ENCODE measurements at places on chromosomes 11 and 22.

- H3K27me3 ChIP-seq, result peaks cover 3% of the 10 kb centered on the region
- DNase-seq, result peak; percentile 13
- H3K4me3 ChIP-seq, result no peak overlapping the region
- no peaks in the 10 kb centered on the region for H3K4me1 ChIP-seq
Measured at GRCh38 chr11:125281831-125282595, 117.5 kb downstream of the PKNOX2 start.

GRCh38 chr11:78990261-78990660 lies 415.6 kb upstream of the NARS2 start:
- H3K4me3 ChIP-seq, result no peak overlapping the region
- no peaks in the 10 kb centered on the region for H3K36me3 ChIP-seq
- H3K27ac ChIP-seq, result no peak overlapping the region
- H3K27me3 ChIP-seq, result peaks cover 16% of the 10 kb centered on the region
- no peaks in the 10 kb centered on the region for H3K4me1 ChIP-seq

- no peak overlapping the region for H3K4me3 ChIP-seq
- H3K27ac ChIP-seq, result no peak overlapping the region
- no peaks in the 10 kb centered on the region for H3K27me3 ChIP-seq
Measured at GRCh38 chr11:104738918-104739317, 159.3 kb downstream of the CASP12 start.

GRCh38 chr22:29484642-29485041 lies 4.6 kb downstream of the NEFH start:
- peaks cover 6% of the 10 kb centered on the region for H3K4me1 ChIP-seq
- no peaks in the 10 kb centered on the region for H3K36me3 ChIP-seq
- H3K27me3 ChIP-seq, result peaks cover 13% of the 10 kb centered on the region

GRCh38 chr11:127709960-127710359 lies 709.4 kb upstream of the KIRREL3 start:
- H3K36me3 ChIP-seq, result no peaks in the 10 kb centered on the region
- no peaks in the 10 kb centered on the region for H3K4me1 ChIP-seq
- no peak for DNase-seq
- peaks cover 6% of the 10 kb centered on the region for H3K27me3 ChIP-seq

- DNase-seq, result no peak
- H3K27me3 ChIP-seq, result peaks cover 18% of the 10 kb centered on the region
- no peak overlapping the region for H3K27ac ChIP-seq
- no peak overlapping the region for H3K4me3 ChIP-seq
- H3K36me3 ChIP-seq, result no peaks in the 10 kb centered on the region
Measured at GRCh38 chr11:18844753-18845367, 53.3 kb upstream of the PTPN5 start.

GRCh38 chr11:12512826-12513395 lies 135.5 kb downstream of the PARVA start:
- no peak overlapping the region for H3K27ac ChIP-seq
- H3K4me1 ChIP-seq, result no peaks in the 10 kb centered on the region
- no peaks in the 10 kb centered on the region for H3K36me3 ChIP-seq

GRCh38 chr22:50628543-50629134 lies 687 bp upstream of the ARSA start:
- H3K4me1 ChIP-seq, result peaks cover 14% of the 10 kb centered on the region
- no peak for DNase-seq
- H3K27me3 ChIP-seq, result no peaks in the 10 kb centered on the region
- H3K4me3 ChIP-seq, result peak overlapping the region; percentile 76

DNA sequence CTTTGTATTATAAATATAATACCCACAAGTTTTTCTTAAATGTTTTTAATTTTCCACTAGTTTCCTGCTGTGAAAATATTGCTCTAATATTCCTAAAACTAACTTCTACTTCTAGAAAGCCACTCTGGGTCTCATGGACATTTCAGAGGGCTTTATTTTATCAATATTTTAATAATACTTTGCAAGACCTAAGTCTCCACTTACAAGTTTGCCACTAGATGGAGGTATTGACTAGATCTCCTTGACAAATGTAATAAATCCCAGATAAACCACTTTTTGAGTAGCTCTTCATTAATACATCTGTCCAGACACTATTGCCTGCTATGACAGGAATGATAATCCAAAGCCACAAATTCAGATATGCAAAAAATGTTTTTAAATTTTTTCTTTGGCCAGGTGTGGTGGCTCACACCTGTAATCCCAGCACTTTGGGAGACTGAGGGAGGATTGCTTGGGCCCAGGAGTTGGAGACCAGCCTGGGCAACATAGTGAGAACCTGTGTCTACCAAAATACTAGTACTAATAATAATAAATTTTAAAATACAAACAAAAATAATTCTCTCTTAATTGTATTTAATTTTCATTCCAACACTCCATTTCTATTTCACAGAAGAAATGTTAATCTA lies 3.5 kb upstream of the ACAT1 start:
- no peaks in the 10 kb centered on the region for H3K27me3 ChIP-seq
- no peak overlapping the region for H3K4me3 ChIP-seq
- H3K36me3 ChIP-seq, result peaks cover 2% of the 10 kb centered on the region
- H3K4me1 ChIP-seq, result peaks cover 19% of the 10 kb centered on the region

DNA sequence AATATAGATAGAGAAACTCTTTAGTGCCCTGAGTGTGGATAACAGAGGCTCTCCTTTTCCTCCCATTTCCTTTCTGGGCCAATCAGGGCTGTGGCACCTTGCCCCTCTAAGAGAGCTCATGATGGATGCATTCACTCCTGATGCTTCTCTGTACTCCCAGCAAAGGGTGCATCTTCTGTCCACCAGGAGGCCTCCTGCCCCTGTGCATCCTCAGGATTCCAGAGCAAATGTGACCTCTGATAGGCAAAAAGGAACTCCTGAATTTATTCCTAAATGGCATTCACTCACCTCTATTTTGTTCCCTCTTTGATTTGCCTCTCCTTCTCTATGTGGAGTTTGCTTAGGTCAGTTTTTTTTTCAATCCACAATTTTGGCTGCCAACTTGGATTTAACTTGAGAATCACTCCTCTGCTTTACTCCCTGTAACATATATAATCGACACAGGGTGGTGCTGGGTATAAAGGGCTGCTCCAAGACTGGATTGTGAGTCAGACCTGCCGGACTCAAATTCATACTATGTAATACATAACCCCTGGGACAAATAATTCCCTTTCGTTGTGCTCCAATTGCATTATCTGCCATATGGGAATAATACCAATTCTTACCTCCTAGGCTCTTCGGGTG lies 1.1 kb upstream of the MRGPRX4 start:
- H3K4me1 ChIP-seq, result no peaks in the 10 kb centered on the region
- peaks cover 15% of the 10 kb centered on the region for H3K27me3 ChIP-seq
- H3K4me3 ChIP-seq, result no peak overlapping the region
- no peak overlapping the region for H3K27ac ChIP-seq
- peak; percentile 21 for DNase-seq

GRCh38 chr11:110026858-110027626 lies 66.2 kb upstream of the ZC3H12C start:
- H3K4me3 ChIP-seq, result no peak overlapping the region
- H3K36me3 ChIP-seq, result no peaks in the 10 kb centered on the region
- H3K27ac ChIP-seq, result no peak overlapping the region
- no peaks in the 10 kb centered on the region for H3K4me1 ChIP-seq
- no peak for DNase-seq
- H3K27me3 ChIP-seq, result peaks cover 4% of the 10 kb centered on the region

DNA sequence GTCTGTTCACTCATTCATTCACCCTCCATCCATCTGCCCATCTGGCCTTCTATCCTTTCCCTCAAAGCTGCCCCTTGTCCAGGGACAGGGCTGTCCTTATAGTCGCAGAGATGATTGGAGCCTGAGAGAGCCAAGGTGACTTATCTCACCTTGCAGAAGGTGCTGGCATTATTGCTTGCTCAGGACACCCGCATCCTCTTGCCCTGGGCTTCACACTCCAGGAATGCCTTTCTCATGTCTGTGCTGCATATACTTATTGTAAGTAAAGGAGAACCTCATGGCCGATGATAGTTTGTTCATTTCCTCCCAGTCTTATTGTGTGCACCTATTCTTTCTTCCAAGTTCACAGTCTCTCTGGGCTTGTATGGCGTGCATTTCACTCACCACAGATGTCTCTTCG lies 49.1 kb upstream of the CCDC188 start:
- no peak overlapping the region for H3K4me3 ChIP-seq
- no peaks in the 10 kb centered on the region for H3K4me1 ChIP-seq
- H3K27me3 ChIP-seq, result no peaks in the 10 kb centered on the region
- no peak for DNase-seq

DNA sequence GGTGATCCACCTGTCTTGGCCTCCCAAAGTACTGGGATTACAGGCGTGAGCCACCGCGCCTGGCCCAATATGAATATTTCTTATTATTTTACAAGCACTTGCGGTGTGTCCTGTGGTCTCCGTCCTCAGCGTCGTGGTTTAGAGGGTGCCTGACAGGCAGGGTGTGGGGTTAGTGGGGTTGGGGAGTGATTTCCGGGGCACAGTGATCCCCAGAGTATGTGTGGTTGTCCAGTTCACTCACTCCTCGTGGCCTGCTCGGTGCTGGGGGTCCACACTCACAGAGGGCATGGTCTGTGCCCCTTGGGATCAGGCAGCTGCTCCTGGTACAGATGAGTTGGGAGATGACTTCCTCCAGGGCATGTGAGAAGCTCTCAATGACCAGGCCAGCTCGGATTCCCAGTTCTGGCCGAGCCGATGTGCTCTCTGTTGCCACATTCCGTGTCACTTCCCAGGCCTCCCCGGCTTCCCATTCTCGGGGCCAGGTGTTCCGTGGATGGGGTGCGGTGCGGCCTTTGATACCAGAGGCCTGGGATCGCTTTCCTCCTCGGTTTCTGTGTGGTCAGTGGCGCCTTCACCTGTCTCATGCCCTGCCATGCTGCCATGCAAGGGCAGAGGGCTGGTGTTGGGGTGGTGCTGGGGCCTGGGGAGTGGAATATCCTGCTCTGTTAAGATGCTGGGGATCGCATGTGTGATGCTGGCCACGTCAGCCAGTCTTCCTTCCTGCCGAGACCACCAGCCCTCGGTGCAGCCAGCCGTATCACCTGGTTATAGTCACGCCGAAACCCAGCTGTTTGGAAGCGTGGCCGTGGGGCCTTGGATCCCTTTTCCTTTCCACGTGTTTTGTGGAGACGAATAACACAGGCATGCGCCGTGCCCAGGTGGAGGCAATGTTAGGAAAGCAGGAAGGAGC lies 39.6 kb downstream of the PARVB start:
- H3K27me3 ChIP-seq, result peaks cover 2% of the 10 kb centered on the region
- DNase-seq, result no peak
- no peak overlapping the region for H3K4me3 ChIP-seq
- H3K4me1 ChIP-seq, result peaks cover 4% of the 10 kb centered on the region

- H3K4me1 ChIP-seq, result no peaks in the 10 kb centered on the region
- DNase-seq, result no peak
- H3K27ac ChIP-seq, result no peak overlapping the region
- no peaks in the 10 kb centered on the region for H3K36me3 ChIP-seq
Measured at GRCh38 chr11:45577752-45578151, 87.7 kb downstream of the CHST1 start.

DNA sequence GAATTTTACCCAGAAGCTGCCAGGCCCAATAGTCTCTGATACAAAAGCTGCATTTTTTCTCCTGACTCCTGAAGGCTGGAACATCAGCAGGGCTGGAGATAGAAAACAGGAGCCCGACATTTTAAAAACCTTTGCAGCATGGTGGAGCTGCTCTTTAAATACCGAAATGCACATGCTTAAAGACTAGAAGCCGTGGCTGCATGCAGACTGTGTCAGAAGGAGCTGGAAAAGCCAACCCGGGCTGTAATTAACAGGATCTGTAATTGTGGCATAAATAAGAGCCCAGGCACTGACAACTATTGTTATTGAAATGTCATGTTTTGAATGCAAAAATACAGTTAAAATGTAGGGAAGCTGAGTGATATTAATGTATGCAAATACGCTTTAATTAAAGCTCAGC lies 304.9 kb upstream of the PLET1 start:
- no peaks in the 10 kb centered on the region for H3K4me1 ChIP-seq
- no peak for DNase-seq
- H3K27me3 ChIP-seq, result peaks cover 2% of the 10 kb centered on the region
- no peak overlapping the region for H3K27ac ChIP-seq
- H3K36me3 ChIP-seq, result no peaks in the 10 kb centered on the region
- no peak overlapping the region for H3K4me3 ChIP-seq

GRCh38 chr11:28529540-28530410 lies 421.6 kb downstream of the METTL15 start:
- H3K4me1 ChIP-seq, result no peaks in the 10 kb centered on the region
- H3K27ac ChIP-seq, result no peak overlapping the region
- DNase-seq, result no peak

GRCh38 chr11:1573077-1573902 lies 1.2 kb upstream of the DUSP8 start:
- peaks cover 9% of the 10 kb centered on the region for H3K4me1 ChIP-seq
- peaks cover 2% of the 10 kb centered on the region for H3K27me3 ChIP-seq
- H3K27ac ChIP-seq, result no peak overlapping the region
- H3K36me3 ChIP-seq, result no peaks in the 10 kb centered on the region

- no peaks in the 10 kb centered on the region for H3K4me1 ChIP-seq
- no peak overlapping the region for H3K4me3 ChIP-seq
- peaks cover 15% of the 10 kb centered on the region for H3K27me3 ChIP-seq
- no peaks in the 10 kb centered on the region for H3K36me3 ChIP-seq
Measured at GRCh38 chr22:48849963-48850657, 977.6 kb downstream of the BRD1 start.

GRCh38 chr11:101401245-101401644 lies 182.6 kb downstream of the TRPC6 start:
- no peak for DNase-seq
- H3K27ac ChIP-seq, result no peak overlapping the region
- H3K27me3 ChIP-seq, result no peaks in the 10 kb centered on the region

- H3K4me3 ChIP-seq, result no peak overlapping the region
- peak; percentile 30 for DNase-seq
- no peaks in the 10 kb centered on the region for H3K27me3 ChIP-seq
- no peaks in the 10 kb centered on the region for H3K4me1 ChIP-seq
Measured at GRCh38 chr11:37946155-37946766, 1348.2 kb upstream of the RAG2 start.

GRCh38 chr11:16975906-16976305 lies 38.3 kb downstream of the PLEKHA7 start:
- H3K27me3 ChIP-seq, result no peaks in the 10 kb centered on the region
- no peak for DNase-seq
- H3K27ac ChIP-seq, result no peak overlapping the region
- no peaks in the 10 kb centered on the region for H3K36me3 ChIP-seq

DNA sequence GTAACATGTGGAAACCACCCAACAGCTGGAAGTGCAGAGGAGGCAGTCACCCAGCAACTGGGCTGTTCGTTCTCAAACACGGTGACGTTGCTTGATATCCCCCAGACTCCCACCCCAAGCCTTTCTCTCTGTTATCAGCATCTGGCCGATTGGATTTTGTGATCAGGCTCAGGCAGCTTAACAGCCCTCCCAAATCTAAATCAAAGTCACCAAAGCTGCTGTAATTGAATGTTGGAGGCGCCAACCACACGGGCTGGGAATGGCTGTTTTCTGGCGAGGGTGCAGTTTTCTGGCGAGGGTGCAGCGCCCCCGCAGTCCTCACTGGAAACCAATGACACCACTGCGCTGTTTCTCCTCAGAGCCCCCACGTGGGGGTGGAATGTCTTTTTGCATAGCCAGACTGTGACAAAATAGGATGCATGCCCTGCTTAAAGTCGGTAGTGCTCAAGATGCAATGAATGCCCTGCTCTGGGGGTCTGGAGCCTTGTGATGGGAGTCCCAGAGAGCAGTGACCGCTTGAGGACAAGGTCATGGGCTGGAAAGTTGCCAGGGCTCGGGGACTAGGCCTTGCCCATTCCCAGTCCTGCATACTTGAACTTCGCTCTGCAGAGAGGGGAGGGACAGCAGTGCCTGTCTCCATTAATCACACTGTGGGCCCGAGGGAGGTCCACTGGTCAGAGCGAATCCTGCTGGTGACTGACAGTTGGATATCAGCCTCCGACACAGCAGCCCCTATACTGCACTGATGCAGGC lies 105.3 kb downstream of the MORC2 start:
- H3K4me3 ChIP-seq, result no peak overlapping the region
- H3K27ac ChIP-seq, result no peak overlapping the region
- H3K4me1 ChIP-seq, result no peaks in the 10 kb centered on the region
- DNase-seq, result no peak
- no peaks in the 10 kb centered on the region for H3K36me3 ChIP-seq
